ENCODE measurements at places on chromosomes 16 and 17. TPM values are rescaled to one million over a fixed set of nuclear protein-coding genes. Genes with fewer than 3 reads are reported as not detected.

DNA sequence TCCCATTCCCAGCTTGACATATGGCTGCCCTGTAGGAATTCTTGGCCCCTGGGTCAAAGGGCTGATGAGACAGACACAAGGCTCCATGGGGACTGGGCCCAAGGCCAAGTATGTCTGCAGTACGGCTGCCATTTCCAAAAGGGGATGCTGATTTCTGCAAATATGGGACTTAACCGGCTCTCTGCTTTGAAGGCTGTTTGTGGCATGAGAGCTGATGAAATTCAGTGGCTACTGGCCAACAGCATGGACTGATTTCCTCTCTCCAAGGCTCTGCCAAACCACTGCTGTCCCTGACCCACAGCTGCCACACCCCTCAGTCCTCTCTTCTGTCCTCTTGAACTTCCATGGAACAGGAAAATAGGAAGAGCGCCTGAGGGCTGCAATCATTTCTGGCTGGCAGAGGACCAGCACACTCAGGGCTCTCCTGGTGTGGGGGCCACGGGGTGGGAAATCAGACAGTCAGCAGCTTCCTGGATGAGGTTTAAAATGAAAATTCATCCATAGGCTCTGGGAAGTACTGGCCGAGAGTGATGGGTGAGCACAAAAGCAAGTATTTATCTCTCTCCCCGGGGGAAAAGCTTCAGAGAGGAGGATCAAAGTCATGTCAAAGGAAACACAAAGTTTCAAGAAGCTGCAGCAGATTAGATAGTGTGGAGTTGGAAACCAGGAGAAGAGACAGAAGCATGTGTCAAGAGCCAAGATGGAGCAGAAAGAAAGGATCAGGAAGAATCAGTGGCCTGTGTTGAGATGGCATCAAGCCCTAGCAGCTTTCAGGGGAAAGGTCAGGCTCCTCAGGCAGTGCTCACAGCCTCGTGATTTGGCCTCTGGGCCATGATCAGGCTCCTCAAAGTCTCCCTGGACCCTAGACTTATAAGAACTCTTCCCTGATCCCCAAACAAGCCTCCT, 64.1 kb upstream of the SREBF1 start:
- H3K4me1 ChIP-seq: peaks cover 7% of the 10 kb centered on the region
- H3K27ac ChIP-seq: peak overlapping the region; percentile 43
- H3K27me3 ChIP-seq: no peaks in the 10 kb centered on the region
- no peak for DNase-seq
- peaks cover 4% of the 10 kb centered on the region for H3K36me3 ChIP-seq

CSH2 gene
- total RNA-seq: 3.6 TPM

GRCh38 chr17:28045304-28045703, 2.8 kb downstream of the NLK start:
- H3K36me3 ChIP-seq: no peaks in the 10 kb centered on the region
- H3K4me1 ChIP-seq: peaks cover 48% of the 10 kb centered on the region
- no peak for DNase-seq
- no peaks in the 10 kb centered on the region for H3K27me3 ChIP-seq
- H3K4me3 ChIP-seq: no peak overlapping the region

ENKD1 gene
- 6.1 TPM for total RNA-seq

GRCh38 chr16:4340443-4340842, 10.7 kb downstream of the PAM16 start:
- DNase-seq: no peak
- no peaks in the 10 kb centered on the region for H3K36me3 ChIP-seq
- no peaks in the 10 kb centered on the region for H3K27me3 ChIP-seq
- H3K4me3 ChIP-seq: no peak overlapping the region
- peaks cover 5% of the 10 kb centered on the region for H3K4me1 ChIP-seq

- H3K27me3 ChIP-seq: no peaks in the 10 kb centered on the region
- H3K4me1 ChIP-seq: no peaks in the 10 kb centered on the region
- no peaks in the 10 kb centered on the region for H3K36me3 ChIP-seq
These were observed 651.8 kb upstream of the GOT2 start for GRCh38 chr16:59385959-59386358.

DNA sequence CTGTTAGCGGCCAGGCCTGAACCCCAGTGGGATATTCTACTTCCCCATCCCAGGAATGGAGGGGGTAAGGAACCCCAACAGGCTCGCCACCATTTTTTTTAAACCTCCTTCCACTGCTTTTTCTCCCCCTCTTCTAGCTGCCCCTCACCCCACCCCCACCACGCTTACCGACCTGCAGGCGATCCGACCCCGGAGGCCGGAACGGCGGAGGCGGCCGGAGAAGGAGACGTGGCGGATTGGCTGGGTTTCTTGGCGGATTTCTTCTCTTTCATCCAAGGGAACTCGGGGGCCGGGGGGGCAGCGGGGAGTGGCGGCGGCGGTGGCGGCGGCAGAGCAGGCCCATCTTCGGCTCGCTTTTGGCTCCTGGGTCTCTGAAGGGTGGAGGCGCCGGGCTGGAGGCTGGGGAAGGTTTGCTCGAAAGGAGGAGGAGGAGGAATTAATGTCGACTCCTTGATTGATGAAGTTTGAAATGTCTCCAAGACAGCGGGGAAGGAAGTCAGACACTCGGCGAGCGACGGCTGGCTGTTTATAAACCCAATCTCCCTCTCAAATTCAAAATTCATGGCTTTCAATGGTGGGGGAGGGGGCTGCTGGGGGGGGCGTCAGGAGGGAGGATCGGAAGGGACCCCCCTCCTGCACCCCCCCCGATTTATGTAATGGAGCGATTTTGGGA, 424 bp downstream of the HOXB2 start:
- no peak for DNase-seq
- peaks cover 35% of the 10 kb centered on the region for H3K4me1 ChIP-seq
- H3K27me3 ChIP-seq: peaks cover 13% of the 10 kb centered on the region
- H3K36me3 ChIP-seq: peaks cover 10% of the 10 kb centered on the region

DNA sequence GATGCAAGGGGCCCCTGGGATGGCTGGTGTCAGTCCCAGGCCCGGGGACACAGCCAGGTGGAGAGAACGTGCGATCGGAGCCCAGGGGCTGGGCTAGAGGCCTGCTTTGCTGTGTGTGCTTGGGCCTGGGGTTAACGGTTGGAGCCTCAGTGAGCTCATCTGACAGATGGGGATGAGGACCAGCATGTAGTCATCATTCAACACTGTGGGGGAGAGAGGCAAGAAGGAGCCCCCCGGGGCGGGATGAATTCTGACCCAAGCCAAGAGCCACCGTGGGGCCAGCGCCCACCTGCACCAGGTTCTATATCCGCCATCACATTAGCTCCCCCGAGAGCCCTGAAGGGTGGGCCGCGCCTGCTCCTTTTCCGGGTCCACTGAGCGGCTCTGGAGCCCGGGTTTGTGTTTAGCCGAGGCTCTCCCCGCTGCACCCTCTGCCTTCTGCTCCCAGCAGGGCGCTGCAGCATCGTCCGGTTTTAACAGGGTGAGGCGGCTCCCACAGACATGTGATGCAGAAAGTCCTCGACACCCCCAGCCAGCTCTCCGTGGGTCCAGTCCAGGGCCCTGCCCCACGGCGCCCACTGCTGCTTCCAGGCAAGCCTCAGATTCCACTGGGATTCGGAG, 365.7 kb downstream of the SEC14L1 start:
- no peak for DNase-seq
- H3K27ac ChIP-seq: no peak overlapping the region
- no peak overlapping the region for H3K4me3 ChIP-seq
- H3K36me3 ChIP-seq: no peaks in the 10 kb centered on the region
- H3K4me1 ChIP-seq: no peaks in the 10 kb centered on the region

DNA sequence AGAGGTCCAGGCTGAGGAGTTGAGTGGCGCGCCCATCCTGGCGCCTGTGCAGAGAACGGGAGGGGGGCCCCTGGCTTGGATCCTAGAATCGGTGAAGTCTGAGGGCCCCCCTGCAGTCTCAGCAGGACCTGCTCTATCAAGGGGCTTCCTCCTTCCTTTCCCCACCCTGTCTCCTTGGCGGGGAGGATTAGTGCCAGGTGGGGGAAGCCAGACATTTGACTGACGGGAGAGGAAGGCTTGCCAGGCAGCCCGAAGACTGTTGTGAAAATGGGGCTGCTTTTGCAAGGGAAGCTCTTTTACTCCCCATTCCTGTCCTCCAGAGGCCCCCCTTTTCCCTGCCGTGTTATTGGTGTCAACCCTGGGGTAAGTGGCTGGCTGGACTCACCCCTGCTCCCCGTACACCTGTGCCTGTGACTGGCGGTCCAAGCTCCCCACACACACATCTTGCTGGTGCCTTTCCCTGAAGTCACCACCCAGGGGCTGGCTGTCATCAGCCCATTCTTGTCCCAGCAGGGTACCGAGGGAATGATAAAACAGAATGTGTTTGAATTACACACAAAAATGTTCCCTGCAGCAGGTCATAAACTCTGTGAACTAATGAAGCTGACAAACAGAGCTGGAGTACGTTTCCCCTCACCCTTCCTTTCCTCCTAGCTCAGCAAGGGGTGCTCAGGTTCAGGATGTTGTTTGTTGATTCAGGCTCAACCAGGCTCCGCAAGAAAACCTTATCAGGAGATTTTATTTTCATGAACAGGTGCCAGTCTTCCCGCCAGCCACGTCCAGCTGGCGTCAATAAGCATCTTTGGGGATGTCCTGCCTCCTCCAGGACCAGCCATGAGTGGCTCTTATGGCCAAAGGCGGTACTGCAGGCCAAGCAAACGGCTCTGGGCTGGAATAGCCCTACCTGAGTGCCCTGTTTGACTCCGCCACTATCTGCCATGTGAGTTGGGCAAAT, 4.4 kb upstream of the ARMC7 start:
- no peak for DNase-seq
- no peak overlapping the region for H3K27ac ChIP-seq
- H3K36me3 ChIP-seq: no peaks in the 10 kb centered on the region

GRCh38 chr16:19113577-19114358, at the start of gene ITPRIPL2:
Gene ITPRIPL2, plus strand, starts transcription at chr16:19113964. Its CDS starts 498 bp downstream, at chr16:19114462.
- no peak within 1 kb of the TSS for H3K27ac ChIP-seq
- H3K27me3 ChIP-seq: peaks cover 53% of the 10 kb centered on the region
- H3K4me1 ChIP-seq: peaks cover 3% of the 10 kb centered on the region
- H3K36me3 ChIP-seq: no peaks in the 10 kb centered on the region
- no peak for DNase-seq
- H3K4me3 ChIP-seq: peak within 1 kb of the TSS; percentile 71

- no peaks in the 10 kb centered on the region for H3K36me3 ChIP-seq
- no peaks in the 10 kb centered on the region for H3K4me1 ChIP-seq
- no peak for DNase-seq
- no peak overlapping the region for H3K4me3 ChIP-seq
- no peak overlapping the region for H3K27ac ChIP-seq
- no peaks in the 10 kb centered on the region for H3K27me3 ChIP-seq
These were observed 128.6 kb downstream of the SOX9 start for GRCh38 chr17:72249441-72249840.

GRCh38 chr17:76492123-76492988, 8.9 kb downstream of the RHBDF2 start:
- peak overlapping the region; percentile 92 for H3K4me3 ChIP-seq
- no peaks in the 10 kb centered on the region for H3K36me3 ChIP-seq
- DNase-seq: no peak
- H3K27ac ChIP-seq: peak overlapping the region; percentile 93
- H3K4me1 ChIP-seq: peaks cover 27% of the 10 kb centered on the region

GRCh38 chr17:35540589-35541404, 3.3 kb upstream of the SLFN12L start:
- H3K36me3 ChIP-seq: no peaks in the 10 kb centered on the region
- peak overlapping the region; percentile 97 for H3K27ac ChIP-seq
- H3K4me3 ChIP-seq: peak overlapping the region; percentile 94
- DNase-seq: no peak
- no peaks in the 10 kb centered on the region for H3K27me3 ChIP-seq

DNA sequence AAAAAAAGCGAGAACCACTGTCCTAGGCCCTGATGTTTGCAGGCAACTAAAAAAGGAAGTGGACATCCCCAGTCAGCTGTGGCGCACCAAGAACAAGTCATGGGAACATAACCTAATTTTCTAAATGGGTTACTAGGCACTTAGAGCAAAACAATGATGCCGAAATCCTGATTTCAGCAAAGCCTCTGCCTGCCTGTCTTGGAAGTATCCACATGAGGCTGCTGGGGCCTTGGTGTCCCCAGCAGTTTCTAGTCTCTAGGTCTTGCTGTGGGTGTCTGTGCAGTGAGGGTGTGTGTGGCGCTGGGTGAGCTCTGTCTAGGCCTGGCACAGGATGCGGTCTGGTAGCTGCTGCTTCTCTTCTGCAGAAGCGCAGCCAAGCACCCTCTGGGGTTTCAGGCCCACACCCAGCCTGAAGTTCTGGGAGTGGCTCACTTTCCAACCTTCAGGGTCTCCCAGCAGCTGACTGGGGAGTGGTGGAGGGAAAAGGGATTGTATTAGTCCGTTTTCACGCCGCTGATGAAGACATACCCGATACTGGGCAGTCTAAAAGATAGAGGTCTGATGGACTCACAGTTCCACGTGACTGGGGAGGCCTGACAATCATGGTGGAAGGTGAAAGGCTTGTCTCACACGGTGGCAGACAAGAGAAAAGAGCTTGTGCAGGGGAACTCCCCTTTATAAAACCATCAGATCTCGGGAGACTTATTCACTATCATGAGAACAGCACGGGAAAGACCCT, 21.1 kb downstream of the STH start:
- H3K4me1 ChIP-seq: peaks cover 15% of the 10 kb centered on the region
- peak overlapping the region; percentile 57 for H3K4me3 ChIP-seq
- peak overlapping the region; percentile 91 for H3K27ac ChIP-seq
- no peaks in the 10 kb centered on the region for H3K36me3 ChIP-seq

- H3K27ac ChIP-seq: peak overlapping the region; percentile 84
- no peak for DNase-seq
- peak overlapping the region; percentile 49 for H3K4me3 ChIP-seq
- H3K27me3 ChIP-seq: no peaks in the 10 kb centered on the region
These were observed 10.6 kb downstream of the POLR3E start for GRCh38 chr16:22307838-22308237.

DNA sequence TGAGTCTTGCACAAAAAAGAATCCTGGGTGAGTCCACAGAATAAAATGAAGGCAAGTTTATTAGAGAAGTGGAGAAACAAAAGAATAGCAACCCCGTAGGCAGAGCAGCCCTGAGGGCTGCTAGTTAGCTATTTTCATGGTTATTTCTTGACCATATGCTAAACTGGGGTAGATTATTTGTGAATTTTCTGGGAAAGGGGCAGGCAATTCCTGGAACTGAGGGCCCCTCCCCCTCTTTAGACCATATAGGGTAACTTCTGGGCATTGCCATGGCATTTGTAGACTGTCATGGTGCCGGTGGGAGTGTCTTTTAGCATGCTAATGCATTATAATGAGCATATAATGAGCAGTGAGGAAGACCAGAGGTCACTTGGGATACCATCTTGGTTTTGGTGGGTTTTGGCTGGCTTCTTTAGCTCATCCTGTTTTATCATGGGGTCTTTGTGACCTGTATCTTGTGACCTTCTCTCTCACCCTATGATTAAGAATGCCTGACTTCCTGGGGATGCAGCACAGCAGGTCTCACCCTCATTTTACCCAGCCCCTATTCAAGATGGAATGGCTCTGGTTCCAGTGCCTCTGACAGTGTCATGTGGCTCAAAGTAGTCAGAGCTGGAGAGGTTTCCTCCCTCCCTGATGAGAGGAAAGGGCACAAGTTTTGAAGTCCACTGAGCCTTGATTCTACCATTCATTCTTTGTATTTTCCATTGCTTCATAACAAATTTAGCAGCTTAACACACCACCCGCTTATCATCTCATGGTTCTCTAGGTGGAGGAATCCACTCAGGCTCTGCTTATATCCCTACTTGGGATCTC, 55.7 kb upstream of the LGALS9 start:
- H3K4me3 ChIP-seq: no peak overlapping the region
- H3K36me3 ChIP-seq: no peaks in the 10 kb centered on the region
- H3K4me1 ChIP-seq: peaks cover 22% of the 10 kb centered on the region
